ENCODE measurements at places on chromosomes 2 and 18. TPM values are rescaled to one million over a fixed set of nuclear protein-coding genes. Genes with fewer than 3 reads are reported as not detected.

The CTDSP1 gene
- 104 TPM for total RNA-seq

DNA sequence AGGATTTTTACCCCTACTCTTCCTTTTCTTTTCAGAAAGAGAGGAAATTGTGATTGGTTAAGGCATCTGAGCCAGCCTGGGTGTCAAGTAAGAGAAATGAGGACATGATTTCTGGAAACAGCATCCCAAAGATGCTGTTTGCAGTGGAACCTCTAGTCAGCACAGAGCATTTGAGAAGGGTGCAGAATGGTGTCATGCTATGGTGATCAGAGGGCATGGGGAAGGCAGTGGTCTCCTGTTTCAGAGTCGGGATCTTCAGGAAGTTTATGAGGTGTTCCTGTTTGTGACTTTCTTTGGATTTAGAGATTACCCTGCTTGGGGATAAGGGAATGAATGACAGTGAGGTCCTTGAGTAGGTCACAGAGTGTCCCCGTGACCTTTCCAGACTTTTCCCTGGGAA lies 117.5 kb downstream of the LYPD6B start:
- no peaks in the 10 kb centered on the region for H3K36me3 ChIP-seq
- no peaks in the 10 kb centered on the region for H3K27me3 ChIP-seq
- no peaks in the 10 kb centered on the region for H3K4me1 ChIP-seq
- H3K4me3 ChIP-seq, result no peak overlapping the region
- no peak for DNase-seq

DNA sequence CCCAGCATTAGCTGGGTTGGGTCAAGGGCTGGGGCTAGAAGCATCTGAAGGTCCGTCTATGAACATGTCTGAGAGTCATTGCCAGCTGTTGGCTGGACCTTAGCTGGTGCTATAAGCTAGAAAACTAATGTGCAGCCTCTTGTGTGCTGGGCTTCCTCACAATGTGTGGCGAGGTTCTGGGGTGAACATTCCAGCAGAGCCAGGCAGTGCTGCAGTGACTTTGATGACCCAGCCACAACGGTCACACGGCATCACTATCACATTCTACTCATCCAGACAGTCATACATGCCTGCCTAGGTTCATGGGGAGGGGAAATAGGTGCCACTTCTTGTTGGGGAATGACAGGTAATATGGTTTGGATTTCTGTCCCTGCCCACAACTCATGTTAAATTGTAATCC lies 260.5 kb downstream of the CYP26B1 start:
- no peak overlapping the region for H3K4me3 ChIP-seq
- H3K27ac ChIP-seq, result no peak overlapping the region

- no peaks in the 10 kb centered on the region for H3K4me1 ChIP-seq
- no peak for DNase-seq
- H3K36me3 ChIP-seq, result no peaks in the 10 kb centered on the region
Observed at GRCh38 chr2:236393581-236393980, 129.4 kb upstream of the ASB18 start.

The SMAD4 gene
- total RNA-seq, result 81.9 TPM

Measured in CD8-positive, alpha-beta memory T cell (primary cell).